ENCODE measurements at places on chromosomes 3 and 15.

DNA sequence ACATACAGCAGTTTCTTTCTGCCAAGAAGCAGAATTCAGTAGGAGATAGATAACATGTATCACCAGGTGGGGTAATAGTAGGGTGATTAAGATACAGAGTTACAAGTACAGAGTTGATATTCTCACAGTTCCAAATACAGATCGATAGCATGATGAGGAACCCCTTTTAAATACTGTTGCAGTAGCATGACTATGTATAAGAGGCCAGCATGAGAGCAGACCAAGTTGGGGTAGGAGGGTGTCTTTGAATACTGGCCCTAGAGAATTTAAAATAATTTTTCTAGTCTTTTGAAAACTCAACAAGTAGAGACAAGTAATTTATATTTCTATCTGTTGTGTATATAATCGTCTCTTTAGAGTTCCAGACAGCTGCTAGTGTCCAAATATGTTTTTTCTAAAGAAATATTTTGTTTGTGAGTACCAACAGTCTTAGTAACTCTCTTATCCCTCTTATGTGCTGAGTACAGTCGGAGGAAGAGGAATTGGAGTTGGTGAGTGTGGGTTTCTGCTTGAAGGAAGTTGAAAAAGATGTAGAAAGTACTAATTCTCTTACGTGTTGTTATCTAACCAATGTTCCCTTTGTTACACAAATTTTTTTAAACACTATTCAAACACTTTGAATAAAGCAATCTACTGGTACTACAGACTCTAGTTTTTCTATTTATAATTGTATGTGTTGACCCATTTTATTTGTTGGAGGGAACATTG, 30.2 kb downstream of the LYSMD4 start:
- DNase-seq: no peak

- DNase-seq: no peak
Measured at GRCh38 chr3:15325228-15325627, 7.2 kb downstream of the SH3BP5 start.

- no peak for DNase-seq
Measured at GRCh38 chr3:127014536-127015281, 31.8 kb downstream of the PLXNA1 start.

DNA sequence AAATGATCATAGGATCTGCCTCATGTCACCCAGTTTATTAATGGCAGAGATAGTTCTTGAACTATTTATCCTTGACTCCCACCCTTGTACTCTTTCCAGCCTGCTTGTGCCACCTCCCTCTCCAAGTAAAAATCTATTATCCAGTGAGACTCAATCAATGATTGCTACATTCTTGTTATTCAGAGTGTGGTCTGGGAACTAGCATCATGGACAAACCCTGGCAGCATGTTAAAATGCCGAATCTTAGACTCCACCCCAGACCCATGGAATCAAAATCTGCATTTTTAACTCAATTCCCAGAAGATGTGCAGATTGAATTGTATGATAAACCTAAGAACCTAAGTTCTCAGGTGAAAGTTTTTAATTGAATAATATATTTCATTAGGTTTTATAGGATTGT, 34.7 kb upstream of the PYDC2 start:
- DNase-seq: no peak

- DNase-seq: no peak
Measured at GRCh38 chr3:13066834-13067233, 6.4 kb downstream of the IQSEC1 start.

DNA sequence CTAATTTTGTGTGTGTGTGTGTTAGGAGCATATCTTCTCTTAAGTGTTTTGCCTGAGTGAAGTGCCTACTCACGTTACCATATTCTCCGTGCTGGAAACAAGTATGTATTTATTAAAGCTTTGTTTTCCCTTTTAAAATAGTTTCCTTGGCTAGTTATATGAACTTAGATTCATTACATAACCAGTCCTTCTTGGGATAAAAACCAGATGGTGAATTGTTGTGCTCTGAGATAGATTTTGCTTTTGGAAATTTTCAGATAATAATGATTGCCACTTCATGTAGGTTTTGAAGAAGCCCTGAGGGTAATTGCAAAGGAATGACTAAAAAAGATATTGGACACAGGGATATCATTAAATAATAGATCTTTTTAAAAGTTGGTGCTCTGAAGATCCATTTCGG, 390.2 kb upstream of the SGO1 start:
- DNase-seq: no peak

- DNase-seq: no peak
Measured at GRCh38 chr15:70302360-70302759, 204.6 kb upstream of the TLE3 start.

DNA sequence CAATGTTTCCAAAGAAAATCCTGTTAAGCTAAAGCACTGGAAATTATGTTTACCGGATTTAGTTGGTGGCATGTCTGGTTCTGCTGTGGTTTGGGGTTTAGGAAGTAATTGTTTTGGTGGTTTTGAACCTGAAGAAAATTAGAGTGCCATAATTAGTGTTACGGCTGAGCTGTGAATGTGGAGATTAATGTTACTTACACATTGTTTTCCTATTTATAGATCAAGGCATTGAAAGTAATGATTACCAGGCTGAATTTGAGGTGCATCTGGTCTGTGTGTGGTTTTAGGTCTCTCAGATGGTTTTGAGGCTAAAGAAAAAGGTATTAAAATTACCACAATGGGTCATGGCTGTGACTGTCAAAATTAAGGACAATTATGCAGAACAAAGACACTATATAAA, 128.9 kb downstream of the TFG start:
- DNase-seq: no peak

DNA sequence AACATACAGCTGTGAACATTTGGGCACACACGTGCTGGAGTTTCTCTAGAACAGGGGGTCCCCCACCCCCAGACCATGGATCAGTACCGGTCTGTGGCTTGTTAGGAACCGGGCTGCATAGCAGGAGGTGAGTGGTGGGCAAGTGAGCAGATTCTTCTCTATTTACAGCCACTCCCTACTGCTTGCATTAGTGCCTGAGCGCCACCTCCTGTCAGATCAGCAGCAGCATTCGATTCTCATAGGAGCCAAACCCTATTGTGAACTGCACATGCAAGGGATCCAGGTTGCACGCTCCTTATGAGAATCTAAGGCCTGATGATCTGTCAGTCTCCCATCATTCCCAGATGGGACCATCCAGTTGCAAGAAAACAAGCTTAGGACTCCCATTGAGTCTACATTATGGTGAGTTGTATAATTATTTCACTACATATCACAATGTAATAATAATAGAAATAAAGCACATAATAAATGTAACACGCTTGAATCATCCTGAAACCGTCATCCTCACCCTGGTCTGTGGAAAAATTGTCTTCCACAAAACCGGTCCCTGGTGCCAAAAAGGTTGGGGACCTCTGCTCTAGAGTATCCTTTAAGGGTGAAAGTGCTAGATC, 25.8 kb downstream of the CHRM5 start:
- no peak for DNase-seq

GRCh38 chr15:98035134-98035533, 74.6 kb downstream of the ARRDC4 start:
- no peak for DNase-seq

DNA sequence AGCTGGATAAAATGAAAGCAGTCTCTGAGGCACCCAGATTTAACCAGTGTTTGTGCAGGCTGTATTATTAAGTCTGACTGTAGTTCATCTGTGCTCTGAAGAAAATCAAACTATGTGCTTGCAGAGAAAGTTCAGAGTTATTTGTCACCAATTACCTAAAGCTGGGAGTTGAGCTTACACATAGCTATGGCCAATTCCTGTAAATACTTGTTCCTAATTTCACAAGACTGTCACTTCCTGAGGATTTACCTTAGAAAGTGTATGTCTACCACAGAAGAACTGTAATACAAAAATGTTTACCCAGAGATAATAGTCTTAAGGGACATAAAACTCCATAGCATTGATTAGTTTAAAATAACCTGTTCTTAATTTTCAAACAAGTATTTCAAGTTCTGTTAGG, 628.4 kb upstream of the TGFBR2 start:
- no peak for DNase-seq

GRCh38 chr3:133694288-133695268, 32.8 kb upstream of the TOPBP1 start:
- no peak for DNase-seq

GRCh38 chr3:15160662-15161061, 45.4 kb upstream of the CAPN7 start:
- DNase-seq: no peak

- no peak for DNase-seq
Measured at GRCh38 chr3:166171695-166172094, 334.5 kb upstream of the BCHE start.

DNA sequence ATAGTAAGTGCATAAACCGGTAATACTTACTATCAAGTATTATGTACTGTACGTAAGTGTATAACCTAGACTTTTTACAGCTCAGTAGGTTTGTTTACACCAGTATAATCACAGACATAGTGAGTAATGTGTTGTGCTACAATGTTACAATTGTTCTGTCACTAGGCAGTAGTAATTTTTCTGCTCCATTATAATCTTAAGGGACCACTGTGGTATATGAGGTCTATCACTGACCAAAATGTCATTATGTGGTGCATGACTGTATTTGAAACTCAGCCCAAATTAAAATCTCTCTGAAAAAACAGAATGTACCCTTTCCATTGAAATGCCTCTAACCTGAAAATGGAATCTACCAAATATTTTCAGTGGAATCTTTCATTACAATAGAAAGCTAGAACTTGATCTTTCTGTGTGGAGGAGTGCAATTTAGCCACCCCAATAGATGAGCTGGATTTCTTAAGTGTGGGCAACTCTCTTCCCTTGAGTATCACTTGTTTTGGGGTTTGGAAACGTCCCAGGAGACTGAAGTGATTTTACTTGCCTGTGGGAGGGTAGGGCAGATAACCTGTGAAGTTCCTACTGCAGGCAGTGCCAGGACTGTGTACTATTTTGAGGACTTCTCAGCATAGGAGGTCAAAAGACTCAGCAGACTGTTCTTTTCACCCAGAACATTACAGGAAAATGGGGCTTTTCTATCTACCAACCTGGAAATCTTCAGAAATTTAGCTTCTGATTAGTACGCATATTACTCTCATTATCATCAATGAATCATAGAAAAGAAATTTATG, 50.9 kb downstream of the FAM98B start:
- no peak for DNase-seq

DNA sequence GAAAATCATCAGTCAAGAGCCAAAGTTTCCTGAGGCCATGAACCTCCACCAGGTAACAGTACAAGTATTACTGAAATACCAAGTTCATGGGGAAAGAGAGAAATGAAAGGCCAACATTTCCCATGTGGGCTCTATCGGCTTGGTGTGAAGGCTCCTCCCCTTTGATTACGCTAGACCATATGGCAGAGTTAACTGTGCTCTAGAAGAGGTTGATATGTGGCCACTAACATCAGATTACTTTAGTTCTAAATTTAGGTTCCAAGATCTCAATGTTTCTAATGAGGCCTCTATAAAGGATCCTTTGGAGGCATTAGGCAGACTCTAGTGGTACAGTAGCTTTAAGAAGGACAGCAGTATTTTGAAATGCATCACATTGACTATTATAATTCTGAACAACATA, 127.1 kb downstream of the SEMA6D start:
- DNase-seq: no peak

- no peak for DNase-seq
Measured at GRCh38 chr3:112640930-112641801, at the start of gene CCDC80. TSS of gene CCDC80 (minus strand) at chr3:112641143. CDS start at chr3:112639905, 1,238 bp downstream.

- no peak for DNase-seq
Measured at GRCh38 chr3:24191801-24192403, 246.8 kb downstream of the NR1D2 start.

DNA sequence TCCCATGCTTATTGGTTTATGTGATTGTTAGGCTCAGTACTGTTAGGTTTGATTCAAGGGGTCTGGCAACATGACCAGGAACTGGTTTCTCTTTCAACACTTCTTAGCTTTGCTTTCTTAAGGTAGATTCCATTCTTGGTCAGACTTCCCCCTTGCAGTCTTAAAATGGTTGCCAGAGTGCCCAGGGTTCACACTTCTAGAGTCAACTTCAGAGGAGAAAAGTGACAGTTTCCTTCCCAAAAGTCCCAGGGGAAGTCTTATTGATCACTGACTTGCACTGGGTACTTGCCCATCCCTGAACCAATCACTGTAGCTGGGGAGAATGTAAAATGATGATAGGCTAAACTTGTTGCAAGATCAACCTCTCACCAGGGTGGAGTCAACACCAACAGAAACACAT, 14.1 kb downstream of the MGLL start:
- no peak for DNase-seq

DNA sequence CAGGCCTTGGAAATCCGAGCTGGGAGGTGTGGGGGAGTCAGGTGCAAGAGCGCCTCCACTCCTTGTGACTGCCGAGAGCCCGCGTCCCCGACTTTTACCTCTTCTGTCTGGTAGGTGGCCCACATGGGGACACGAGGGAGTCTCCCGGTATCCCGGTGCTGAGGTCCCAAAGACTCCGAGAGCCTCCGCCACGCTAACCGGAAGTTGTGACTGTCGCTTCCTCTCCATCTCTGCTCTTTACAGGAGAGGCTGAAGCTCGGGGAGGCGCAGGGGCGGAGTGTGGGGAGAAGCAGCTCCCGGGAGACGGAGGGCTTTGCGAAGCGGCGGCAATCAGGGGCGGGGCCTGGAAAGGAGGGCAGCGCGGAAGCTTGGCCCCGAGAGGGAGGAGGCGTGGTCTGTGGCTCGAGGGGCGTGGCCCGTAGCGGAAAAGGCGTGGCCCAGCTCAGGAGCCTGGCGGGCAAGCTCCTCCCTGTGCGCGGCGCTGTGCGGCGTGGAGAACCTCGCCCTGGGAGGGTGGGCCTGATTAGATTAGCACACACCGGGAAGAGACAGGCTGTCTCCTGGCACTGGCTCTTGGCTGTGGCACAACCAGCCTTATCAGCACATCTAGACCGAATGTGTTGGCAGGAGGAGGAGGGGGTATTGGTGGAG, 143.9 kb downstream of the GABRB3 start:
- DNase-seq: no peak
